Cardiac fibroblast (primary cell): ENCODE measurements at places on chromosomes 4 and X.

GRCh38 chrX:113275804-113276203 lies 435.2 kb upstream of the AMOT start:
- DNase-seq = no peak

DNA sequence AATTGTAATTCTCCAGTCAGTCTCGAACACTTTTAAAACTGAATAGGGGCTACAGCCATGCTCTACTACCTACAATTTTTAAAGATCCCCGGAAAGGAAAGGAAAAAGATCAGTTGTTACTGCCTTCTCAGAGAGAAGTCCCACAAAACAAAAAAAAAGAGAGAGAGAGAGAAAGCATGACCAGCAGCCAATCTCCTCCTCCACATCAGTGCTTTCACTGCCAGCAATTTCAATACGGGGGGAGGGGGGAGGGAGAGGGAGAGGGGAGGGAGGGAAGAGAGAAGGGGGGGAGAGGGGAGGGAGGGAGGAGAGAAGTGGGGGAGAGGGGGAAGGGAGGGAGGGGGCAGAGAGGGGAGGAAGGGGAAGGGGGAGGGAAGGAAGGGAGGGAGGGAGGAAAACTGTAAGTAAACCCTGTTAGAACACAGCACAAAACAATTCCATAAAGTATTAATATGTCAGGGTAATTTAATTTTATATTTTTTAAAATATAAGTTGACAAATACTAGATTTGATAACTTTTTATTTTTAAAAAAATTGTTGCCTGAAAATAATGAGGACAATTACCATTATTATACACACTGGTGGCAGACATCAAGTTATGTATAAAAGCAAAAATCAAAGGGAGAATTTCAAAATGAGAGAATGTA lies 108.0 kb downstream of the LRBA start:
- DNase-seq = peak; percentile 27

DNA sequence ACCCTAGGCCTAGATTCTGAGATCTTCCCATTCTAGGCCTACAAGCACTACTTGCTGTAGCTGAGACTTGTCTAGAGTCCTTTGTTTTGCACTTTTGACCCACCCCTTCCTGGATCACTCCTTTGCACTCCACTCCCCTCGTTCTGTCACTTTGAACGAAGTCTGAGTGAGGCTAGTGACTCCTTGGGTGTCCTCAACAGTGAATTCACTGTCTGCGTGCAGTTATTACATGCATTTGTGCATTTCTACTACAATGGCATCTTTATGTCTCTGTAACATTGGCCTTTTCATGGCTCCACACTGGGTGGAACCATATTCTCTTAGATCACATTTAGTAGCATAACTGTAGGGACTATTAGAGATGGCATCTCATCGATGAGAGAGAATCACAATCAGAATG lies 50.5 kb downstream of the OCRL start:
- DNase-seq = no peak

- no peak for DNase-seq
Observed at GRCh38 chr4:59818656-59819055, 1381.5 kb upstream of the ADGRL3 start.

GRCh38 chr4:70298051-70298450 lies 36.7 kb upstream of the CABS1 start:
- no peak for DNase-seq

DNA sequence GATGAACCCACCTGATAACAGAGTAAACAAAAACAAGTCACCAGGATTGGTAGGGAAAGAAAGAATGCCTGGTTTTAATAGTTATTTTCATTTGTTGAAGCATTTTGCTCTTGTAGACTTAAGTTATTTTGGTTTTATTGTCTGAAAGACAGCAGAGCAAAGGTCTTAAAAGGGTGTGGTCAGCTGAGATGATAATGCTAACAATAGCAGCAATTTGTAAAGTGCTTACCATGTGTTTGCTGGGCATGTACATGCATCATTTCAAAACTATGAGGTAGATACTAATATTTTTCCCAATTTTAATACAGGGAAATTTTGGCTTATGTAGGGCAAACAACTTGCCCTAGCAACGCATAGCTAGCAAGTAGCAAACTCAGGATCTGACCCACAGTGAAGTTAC lies 46.8 kb upstream of the SLC10A4 start:
- DNase-seq = peak; percentile 3

GRCh38 chr4:67575232-67576058 lies 16.9 kb downstream of the STAP1 start:
- DNase-seq = no peak

DNA sequence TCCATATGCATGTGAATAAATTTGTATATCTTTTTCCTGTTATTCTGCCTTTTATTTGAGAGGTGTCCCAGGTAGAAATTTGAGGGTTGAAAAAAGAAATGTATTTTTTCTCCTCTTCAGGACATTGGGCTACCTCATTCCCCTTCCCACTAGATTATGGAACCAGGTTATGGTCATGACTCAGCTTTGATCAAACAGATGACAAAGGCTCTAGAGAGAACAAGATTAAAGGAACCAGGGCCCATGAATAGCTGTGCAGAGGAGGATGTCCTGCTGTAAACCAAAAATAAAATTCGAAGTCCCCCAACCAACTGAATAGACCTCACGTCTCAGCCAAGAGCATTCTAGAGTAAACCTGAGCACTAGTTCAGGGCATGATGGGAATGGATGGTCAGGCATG lies 313.2 kb downstream of the RAPGEF2 start:
- DNase-seq = no peak

DNA sequence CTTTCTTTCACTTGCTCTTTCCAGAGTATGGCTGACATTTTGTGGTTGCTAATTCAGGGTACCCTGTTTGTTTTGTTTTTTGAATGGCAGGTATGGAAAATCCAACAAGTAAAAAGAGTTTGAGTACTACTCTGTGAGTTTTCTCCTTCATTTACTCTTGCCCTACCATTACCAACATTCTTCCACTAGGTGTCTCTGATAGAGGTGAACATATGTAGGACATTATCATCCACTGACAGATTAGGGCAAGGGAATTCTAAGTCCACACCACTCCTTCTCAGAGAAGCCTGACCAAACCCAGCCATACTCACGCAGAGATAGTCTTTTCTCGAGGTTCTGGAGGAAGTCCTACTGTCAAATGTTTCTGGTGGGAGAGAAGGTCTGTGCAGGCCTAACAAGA lies 36.7 kb upstream of the HDAC8 start:
- peak; percentile 33 for DNase-seq

DNA sequence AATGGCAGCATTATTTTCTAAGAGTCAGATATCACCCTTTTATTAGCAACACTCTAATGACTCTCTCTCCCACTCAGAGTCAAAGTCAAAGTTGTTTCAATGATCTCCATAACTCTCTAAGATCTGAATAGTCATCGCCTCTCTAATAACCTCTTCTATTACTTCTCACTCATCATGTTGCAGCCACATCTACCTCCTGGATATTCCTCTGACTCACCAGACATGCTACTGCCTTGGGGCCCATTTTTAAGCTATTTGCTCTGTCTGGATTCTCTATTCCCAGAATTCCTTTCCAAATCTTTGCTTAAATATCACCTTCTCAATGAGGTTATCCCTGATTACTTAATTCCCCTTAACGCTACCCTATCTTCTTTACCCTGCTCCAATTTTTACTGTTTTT lies 391.8 kb upstream of the MAGEB16 start:
- DNase-seq = no peak

DNA sequence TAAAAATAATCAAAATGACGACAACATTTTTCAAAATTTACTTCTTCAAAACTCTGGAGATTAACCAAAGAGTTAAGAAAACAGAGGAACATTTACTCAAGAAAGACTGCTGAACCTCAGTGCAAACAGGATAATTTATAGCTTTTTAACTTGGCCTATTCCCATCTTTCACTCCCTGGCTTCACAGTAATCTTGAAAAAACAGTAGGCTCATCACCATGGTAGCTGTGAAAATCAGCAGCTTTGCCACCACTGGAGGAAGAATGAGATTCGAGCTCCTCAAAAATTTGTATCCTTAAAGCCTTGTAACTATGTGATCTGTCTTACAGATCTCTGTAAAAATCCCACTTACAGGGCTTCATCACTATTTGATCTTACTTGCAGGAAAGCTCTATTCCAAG lies 447.7 kb upstream of the CTSO start:
- no peak for DNase-seq

- no peak for DNase-seq
Observed at GRCh38 chr4:73620115-73620792, at the start of gene RASSF6. Gene RASSF6 (minus strand): TSS chr4:73620436. CDS start chr4:73611795, 8,641 bp downstream.

- no peak for DNase-seq
Observed at GRCh38 chrX:65576160-65576559, 41.6 kb upstream of the LAS1L start.

DNA sequence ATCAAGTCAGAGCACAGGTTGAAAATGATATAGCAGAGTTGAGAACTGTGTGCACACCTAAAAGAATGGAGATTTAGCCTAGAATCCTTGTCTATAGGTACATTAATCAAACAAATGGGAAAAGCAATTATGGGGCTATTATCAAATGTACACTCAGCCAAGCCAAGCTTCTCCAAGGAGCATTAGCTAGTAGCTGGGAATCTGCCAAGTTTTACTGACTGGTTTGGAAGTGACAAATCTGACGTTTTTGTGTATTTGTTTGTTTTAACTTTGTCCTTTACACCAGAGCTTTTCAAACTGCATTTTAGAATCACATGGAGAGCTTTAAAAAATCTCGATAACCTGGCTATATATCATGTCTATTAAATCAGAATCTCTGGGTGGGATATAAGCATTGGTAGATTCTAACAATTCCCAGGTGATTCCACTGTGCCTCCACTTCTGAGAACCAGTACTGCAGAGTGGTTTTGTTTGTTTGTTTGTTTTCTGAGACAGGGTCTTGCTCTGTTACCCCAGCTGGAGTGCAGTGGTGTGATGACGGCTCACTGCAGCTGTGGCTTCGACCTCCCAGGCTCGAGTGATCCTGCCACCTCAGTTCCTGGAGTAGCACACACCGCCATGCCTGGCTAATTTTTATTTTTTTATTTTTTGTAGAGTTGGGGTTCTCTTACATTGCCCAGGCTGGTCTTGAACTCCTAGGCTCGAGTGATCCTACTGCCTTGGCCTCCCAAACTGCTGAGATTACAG lies 279.8 kb downstream of the UNC5C start:
- DNase-seq = peak; percentile 72

- no peak for DNase-seq
Observed at GRCh38 chrX:12366440-12366839, 228.2 kb downstream of the FRMPD4 start.

DNA sequence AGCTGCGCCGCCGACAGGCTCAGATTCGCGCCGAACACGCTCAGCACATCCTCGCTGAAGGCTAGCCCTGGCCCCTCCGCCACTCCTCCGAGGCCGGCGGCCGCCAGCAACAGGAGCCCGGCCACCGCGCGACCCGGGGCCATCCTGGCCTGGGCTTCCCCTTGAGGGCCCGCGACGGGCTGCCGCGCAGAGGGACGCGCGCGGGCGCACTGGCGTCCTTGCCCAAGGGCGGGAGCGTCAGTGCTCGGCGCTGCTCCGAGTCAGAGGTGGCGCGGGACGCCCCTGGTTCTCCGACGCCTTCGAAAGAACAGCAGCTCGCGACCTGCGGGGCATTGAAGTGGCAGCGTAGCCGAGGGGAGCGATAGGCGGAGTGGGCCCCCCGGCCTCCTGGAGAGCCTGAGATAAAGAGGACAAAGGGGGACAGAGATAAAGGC lies 745 bp downstream of the SLC39A8 start:
- no peak for DNase-seq

- DNase-seq = no peak
Observed at GRCh38 chr4:1721666-1722550, 587 bp downstream of the TACC3 start.

GRCh38 chr4:39450618-39451017 lies 8.1 kb downstream of the RPL9 start:
- no peak for DNase-seq

DNA sequence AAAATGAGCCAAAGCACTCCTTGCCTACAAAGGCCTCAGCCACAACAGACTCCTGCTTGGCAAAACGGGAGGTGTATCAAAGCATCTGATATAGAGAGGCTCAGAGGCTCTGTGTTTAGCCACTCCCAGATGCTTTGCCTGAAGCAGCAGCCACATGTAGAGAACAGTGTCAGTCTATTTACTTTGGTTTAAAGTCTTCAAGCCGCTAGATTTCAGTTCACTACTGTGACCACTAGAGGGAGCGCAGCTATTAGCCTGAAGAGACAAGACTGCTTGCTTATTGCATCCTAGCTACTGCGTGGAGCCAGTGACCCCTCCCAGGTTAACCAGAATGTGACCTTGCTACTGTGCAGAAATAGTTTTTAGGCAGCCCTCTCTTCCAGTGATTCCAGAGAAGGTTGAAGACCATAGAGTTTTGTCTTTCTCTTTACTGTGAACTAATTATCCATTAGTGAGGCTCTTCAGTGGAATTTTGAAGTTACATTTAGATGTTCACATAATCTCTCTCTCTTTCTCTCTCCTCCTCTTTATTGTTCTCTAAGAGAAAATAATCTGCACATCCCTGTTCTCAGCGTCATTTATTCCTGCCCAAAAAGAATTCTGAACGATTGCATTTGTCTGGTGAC lies 39.3 kb downstream of the BMP3 start:
- DNase-seq = peak; percentile 94

GRCh38 chr4:159505266-159505975 lies 402.5 kb downstream of the RAPGEF2 start:
- no peak for DNase-seq

- DNase-seq = no peak
Observed at GRCh38 chr4:3752022-3752421, 14.2 kb upstream of the ADRA2C start.

DNA sequence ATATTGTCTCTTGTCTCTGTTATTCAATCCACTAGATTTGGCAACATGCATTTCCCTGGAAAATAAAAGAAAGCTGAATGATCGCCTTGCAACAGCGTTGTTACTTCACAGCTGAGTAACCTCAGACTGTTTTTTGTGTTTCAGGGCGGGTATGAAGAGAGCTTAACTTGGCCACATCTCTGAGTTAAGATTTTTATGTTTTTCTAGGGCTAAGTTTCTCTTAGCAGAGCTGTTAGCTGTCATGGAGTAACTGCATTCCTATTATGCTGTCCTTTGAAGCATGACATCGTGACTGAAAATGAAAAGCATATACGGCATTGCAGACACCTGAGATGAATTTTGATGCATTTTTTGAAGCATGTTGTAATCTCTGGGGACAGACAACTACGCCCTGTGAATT lies 1798.9 kb downstream of the PCDH7 start:
- peak; percentile 66 for DNase-seq

DNA sequence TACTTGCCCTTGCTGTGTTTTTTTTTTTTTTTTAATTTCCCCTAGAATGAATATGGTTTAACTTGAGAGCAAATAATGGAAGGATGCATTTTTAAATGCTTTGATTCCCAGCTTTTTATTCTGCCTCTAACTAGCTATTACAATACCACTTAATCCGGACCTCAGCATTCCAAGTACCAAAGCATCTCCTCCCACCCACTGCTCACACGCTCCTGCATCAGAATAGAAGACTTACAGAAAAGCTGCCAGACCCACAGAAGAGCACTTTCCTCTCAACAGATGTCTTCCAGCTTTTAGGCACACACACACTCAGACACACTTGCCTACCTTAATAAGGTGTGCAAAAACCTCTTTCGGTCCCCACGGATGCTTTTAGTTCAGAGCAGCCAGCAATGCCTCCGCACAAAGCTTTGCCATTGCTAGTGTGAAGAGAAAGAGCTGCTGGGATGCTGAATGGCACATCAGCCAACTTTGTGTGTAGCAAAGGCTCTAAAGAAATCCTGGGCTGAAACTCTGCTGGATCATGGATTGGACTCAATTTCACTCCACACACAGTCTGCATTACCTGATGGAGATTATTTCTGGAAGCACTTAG lies 1056.2 kb downstream of the DMD start:
- no peak for DNase-seq

GRCh38 chrX:127030016-127030748 lies 210.7 kb downstream of the PRR32 start:
- no peak for DNase-seq

- DNase-seq = peak; percentile 61
Observed at GRCh38 chrX:2627272-2627867, 63.7 kb upstream of the CD99 start.

GRCh38 chr4:105061136-105061696 lies 85.5 kb upstream of the TET2 start:
- DNase-seq = peak; percentile 63
